ENCODE measurements at places on chromosomes 11 and 22.

GRCh38 chr11:65595543-65596281, at the start of gene KCNK7:
TSS of gene KCNK7 (minus strand) at chr11:65595800. CDS start at chr11:65595772, 28 bp downstream.
- DNase-seq, result no peak

DNA sequence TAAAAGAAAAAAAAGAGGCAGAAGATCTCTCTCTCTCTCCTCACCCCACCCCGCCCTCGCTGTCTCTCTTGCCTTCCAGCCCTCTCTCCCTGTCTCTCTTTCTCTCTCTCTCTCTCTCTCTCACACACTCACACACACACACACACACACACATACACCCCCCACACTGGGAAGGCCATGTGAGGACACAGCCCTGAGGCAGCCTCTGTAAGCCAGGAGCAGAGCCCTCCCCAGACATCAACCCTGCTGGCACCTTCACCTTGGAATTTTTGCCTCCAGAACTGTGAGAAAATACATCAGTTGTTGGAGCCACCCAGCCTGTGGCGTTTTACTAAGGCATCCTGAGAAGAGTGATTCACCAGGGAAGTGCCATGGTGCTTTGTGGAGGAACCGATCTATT, 14.7 kb downstream of the APOL3 start:
- DNase-seq, result no peak

- DNase-seq, result no peak
Observed at GRCh38 chr11:83035070-83035854, 36.4 kb downstream of the RAB30 start.

GRCh38 chr11:64018310-64018709, 17.4 kb upstream of the FLRT1 start:
- no peak for DNase-seq

- DNase-seq, result no peak
Observed at GRCh38 chr11:87440076-87440770, 402.5 kb downstream of the TMEM135 start.

DNA sequence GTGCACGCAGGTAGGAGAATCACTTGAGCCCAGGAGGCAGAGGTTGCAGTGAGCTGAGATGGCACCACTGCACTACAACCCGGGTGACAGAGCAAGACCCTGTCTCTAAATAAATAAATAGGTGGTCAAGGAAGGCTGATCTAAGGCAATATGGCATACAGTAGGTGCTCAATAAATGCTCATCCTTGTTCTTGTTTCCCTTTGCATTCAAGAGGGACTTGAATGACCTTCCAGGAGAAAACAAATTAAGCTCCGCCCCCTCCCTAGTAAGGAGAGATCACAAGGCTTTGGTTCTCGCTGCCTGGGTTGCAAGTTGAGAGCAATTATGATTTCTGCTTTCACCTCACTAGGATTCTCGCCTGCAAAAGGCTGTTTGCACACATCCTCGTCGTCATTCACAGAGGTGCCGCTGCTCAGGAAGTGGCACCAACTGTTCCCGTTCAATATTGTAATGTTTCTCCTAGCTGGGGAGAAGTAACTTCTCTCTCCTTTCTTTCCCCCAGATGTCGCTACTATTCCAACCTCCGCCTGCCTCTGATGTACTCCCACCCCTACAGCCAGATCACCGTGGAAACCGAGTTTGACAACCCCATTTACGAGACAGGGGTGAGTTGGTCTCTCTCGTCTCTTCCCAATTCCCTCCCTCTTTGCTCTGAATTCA, 51.8 kb upstream of the ASPHD2 start:
- DNase-seq, result no peak

DNA sequence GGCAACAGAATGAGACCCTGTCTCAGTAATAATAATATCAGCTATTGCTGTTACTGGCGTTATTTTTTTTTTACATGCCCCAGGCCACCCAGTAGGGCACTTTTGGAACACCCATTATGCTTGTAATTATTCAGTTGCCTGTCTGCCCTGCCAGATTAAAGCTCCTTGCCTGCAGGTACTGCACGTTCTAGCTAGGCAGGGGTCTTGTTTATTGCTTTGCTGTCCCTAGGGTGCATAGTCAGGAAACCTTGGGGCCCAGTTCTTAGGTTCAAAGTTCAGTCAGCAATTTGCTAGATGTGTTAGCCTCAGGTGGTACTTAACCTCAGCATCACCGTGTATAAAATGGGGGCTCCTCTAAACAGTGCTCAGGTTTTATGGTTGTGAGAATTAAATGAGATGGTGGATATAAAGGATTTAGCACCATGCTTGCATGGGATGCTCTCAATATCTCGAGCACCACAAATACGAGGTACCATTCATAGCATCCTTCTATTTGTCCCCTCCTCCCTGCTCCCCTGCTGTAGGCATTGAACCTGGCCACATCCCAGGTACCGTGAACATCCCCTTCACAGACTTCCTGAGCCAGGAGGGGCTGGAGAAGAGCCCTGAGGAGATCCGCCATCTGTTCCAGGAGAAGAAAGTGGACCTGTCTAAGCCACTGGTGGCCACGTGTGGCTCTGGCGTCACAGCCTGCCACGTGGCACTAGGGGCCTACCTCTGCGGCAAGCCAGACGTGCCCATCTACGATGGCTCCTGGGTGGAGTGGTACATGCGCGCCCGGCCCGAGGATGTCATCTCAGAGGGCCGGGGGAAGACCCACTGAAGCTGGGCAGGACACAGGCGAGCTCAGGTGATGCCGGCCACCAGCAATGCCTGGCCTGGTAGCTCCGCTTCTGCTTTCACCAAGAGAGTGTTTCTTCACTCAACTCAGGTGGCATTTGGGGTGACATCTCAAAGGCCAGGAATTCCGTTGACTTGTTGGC, 9.4 kb downstream of the MPST start:
- no peak for DNase-seq

DNA sequence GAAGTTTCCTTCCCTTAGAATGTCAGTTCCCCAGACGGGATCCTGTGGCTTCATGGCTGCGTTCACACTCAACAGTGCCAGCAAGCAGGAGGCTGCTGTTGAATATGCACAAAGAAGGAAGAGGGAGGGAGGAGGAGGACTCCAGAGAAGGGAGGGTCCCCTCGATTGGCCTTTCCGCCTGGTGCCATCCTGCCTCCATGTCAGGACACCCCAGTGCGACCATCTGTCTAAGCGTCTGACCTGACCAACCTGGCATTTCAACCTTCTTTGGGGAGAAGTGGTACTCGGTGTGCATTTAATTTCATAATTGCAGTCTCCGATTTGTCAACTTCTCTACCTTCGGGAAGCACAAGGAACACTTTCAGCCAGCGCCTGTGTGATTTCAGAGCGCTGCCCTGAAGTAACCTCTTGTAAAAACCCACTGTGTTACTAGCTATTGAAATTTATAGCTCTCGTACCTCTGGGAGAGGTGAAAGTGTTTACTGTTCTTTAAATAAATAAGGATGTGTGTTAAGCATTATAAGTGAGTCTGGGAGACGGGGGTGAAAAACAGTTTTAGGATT, 1491.9 kb downstream of the TBC1D22A start:
- DNase-seq, result no peak

DNA sequence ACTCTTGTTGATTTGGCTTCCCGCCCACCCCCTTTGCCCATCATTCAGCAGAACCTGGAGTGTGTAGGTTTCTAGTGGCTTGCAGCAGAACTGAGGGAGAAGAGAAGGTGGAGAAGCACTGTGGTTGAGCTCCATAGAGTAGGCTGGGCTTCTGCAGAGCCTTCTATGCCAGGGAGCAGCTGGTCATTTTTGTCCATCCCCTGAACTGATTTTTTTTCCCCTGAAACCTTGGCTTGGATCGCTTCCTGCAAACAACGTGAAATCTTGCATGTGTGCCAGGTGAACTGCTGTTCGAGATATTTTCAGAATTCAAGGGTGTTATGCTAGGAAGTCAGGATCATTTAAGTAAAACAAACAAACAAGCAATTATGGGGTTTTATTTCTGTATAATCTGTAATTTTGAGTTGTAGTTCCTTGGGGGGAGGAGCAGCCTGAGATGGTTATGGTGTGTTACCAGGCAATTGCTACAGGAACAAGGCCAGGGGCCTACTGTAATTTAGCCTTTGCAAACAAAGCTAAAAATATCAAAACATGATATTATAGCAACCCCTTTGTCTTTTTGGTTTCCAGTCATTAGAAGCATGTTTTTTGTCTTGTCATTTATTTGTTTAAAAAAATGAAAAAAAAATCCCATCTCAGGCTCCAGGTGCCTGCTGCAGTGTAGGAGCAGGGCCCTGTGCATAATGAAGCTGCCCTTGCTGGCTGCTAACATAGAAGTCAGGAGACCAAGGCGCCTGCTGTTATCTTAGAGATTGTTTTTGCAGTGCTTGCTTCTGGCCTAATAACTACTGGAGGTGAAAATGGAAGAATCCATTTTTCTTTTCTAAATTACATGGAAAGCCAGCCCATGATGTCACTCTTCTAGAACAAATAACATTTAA, 152.4 kb upstream of the TTC12 start:
- no peak for DNase-seq

DNA sequence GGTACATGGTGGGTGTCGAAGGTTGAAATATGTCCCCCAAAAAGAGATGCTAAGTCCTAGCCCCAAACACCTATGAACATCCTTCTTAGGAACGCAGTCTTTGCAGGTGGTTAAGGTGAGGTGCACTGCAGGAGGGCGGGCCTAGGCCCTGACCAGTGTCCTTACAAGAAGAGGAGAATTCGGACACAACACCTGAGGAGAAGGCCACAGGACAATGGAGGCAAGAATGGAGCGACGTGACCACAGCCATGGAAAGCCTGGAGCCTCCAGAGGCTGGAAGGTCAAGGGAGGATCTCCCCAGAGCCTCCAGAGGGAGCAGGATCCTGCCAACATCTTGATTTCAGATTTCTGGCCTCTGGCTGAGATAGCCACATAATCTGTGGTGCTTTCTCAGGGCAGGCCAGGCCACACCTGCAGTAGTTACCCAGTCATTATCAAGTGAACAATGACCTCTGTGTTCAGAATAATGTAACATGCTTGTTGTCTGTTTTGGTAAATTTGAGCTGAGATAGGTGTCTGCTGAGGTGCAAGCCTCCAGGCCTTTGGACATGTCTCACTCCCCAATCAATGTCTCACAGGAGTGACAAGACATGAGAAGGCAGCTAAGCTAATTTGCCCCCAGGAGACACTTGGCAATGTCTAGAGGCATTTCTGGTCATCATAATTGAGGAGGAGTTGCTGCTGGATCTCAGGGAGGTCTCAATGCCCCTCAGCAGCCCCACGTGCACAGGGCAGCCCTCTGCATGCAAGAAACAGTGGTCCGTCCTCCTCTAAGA, 498.9 kb downstream of the BRD1 start:
- no peak for DNase-seq

- no peak for DNase-seq
Observed at GRCh38 chr22:42842658-42843370, 14.3 kb downstream of the ARFGAP3 start.

- DNase-seq, result no peak
Observed at GRCh38 chr11:104159356-104159755, 4.6 kb downstream of the PDGFD start.

DNA sequence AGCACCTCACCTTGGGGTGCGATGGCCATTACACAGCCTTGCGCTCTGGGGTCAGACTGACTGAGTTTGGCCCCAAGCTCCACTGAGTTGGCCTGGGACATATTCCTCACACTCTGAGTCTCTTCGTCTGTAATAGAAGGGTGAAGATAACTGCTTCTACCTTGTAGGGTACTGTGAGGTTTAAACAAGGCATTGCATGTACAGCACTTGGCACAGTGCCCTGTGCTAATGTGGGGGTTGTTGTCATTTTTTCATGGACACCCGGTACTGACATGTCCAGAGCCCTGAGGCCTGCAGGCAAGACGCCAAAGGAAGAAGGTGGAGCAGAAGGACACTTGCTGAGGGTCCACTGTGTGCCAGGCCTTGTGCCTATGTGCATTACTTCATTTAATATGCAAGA, 50.7 kb downstream of the OTOG start:
- no peak for DNase-seq

GRCh38 chr11:2480874-2481220, 36.0 kb downstream of the KCNQ1 start:
- DNase-seq, result no peak

GRCh38 chr11:121575250-121575962, 122.6 kb upstream of the SORL1-AS1 start:
- no peak for DNase-seq

- DNase-seq, result no peak
Observed at GRCh38 chr11:85967457-85967856, 101.4 kb downstream of the PICALM start.

GRCh38 chr11:68841718-68842426, at the start of gene CPT1A:
TSS of gene CPT1A (minus strand) at chr11:68841916. CDS start at chr11:68815474, 26,442 bp downstream.
- DNase-seq, result no peak

GRCh38 chr22:46159777-46160176, 9.5 kb downstream of the PPARA start:
- no peak for DNase-seq

DNA sequence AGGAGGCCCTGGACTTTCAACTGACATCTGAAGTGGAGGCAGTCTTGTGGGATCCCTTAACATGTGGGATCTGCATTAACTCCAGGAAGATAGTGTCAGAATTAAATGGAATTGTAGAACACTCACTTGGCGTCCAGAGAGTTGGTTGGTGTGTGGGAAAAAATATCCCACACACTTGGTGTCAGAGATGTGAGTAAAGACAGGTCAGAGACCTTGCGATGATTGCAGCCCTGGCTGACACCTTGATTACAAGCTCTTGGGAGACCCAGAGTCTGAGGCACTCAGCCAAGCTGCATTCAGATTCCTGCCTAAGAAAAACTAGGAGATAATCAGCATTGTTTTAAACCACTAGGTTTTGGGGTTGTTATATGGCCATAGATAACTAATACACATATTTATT, 7.2 kb upstream of the TPCN2 start:
- DNase-seq, result no peak

GRCh38 chr11:124842305-124842704, 22.9 kb upstream of the ROBO3 start:
- no peak for DNase-seq

GRCh38 chr22:47048123-47049077, 285.9 kb downstream of the TBC1D22A start:
- no peak for DNase-seq

GRCh38 chr11:27926981-27927481, 180.9 kb downstream of the KIF18A start:
- no peak for DNase-seq

DNA sequence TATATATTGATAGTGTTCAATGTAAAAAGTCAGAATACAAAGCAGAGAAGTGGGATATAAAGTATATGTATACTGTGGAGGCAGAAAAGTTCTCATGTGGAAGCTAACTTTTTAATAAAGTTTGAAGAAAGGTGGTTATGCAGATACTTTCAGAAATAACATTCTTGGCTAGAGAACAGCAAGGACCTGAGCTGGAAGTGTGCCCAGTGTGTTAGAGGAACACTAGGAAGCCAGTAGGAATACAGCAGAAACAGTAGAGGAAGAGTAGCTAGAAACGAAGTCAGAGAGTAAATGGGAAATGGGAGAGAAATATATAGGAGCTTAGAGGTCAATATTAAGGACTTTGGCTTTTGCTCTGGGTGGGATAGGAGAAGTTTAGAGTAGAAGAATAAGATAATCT, 464.9 kb upstream of the CCDC90B start:
- DNase-seq, result no peak

DNA sequence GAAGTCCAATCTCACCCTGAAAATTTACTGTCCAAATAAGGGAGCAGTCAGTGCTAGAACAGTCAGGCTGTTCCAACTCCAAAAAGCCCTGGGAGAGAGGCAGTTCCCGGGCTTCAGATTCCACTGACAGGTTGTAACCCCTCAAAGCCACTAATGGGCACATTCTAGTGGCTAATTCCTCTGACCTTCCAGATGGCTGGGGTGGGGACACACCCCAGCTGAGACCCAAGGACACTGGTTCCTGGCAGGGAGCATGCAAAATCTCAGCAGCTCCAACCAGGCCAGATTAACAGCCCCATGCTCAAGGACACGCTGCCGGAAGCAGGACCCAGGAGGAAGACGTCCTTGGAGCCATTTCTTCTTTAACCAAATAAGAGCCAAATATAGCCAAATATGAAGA, 92.7 kb downstream of the RPL27A start:
- DNase-seq, result no peak

Measured in HS-5 (cell line).